NCI-H1930 (cell line): ENCODE measurements at places on chromosomes 4 and X.

GRCh38 chrX:20372533-20372932 is 105.8 kb upstream of the RPS6KA3 start:
- DNase-seq: no peak

DNA sequence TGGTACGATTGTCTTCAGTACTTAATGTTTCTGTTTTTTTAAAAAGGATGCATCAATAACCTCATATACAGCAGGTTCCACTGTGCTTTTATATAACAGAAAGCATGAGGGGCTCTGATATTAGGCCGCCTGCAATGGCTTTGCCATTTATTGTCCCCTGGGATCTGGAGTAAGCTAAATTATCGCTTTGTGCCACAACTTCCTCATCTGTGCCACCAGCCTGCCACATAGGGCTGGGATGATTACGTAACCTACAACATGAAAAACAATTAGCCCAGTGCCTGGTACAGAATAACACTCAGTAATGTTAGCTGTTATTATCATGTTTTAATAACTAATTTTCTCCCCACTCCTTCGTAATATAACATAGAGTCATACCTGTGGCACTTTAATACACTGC is 65.5 kb upstream of the TRIM2 start:
- DNase-seq: no peak

- no peak for DNase-seq
Measured at GRCh38 chrX:154749856-154750255, 1.0 kb downstream of the GAB3 start.

DNA sequence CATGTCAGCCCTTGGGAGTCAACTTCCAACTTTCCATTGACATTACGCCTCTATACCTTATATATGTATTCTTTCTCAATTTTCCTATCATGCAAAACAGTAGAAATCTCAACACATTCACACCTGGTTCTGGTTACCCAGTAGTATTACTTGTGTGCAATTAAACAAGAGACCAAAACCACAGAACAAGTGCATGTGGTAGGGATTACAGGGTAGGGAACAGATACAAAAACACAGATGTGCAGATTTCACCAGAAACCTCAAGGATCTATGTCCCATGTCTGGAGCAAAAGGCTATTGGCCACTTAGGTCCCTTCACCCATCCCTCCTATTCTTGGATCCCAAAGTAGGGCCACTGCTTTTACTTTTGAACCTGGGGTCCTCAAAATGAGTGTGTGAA is 143.6 kb upstream of the ZCCHC13 start:
- DNase-seq: no peak

DNA sequence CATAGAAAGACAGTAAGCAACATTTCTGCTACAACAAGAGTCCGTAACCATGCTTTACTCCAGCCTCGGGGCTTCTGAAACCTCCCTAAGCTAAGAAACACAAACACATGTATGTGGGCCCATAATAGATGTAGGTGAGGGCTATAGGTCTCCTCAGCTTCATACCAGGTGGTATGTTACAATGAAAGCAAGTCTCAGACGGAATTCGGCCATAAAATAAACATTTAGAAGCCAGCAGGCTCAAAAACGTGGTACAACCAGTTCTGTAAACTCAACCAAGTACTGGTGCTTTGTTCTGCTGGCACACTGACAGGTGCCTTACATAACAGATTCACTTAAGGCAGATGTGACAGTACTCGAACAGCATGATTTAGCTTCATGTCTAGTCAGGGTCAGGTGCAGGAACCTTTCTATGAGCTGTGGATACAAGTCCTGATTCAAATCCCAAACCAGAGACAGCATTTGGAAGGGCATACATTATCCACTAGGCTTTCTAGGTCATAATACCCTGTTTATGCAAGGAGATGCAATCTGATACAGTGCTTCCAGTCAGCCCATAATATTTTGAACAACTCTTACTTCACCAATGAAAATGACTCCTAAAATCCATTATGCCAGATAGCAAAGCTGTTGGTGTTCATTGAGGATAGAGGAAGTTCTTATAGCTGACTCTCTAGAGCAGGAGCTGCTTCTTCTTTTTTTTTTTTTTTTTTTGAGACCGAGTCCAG is 113.8 kb upstream of the ENPP6 start:
- DNase-seq: no peak

GRCh38 chr4:10456595-10457254 is 501 bp downstream of the ZNF518B start:
- no peak for DNase-seq

GRCh38 chr4:119632216-119632615 is 3.6 kb upstream of the PDE5A start:
- no peak for DNase-seq

DNA sequence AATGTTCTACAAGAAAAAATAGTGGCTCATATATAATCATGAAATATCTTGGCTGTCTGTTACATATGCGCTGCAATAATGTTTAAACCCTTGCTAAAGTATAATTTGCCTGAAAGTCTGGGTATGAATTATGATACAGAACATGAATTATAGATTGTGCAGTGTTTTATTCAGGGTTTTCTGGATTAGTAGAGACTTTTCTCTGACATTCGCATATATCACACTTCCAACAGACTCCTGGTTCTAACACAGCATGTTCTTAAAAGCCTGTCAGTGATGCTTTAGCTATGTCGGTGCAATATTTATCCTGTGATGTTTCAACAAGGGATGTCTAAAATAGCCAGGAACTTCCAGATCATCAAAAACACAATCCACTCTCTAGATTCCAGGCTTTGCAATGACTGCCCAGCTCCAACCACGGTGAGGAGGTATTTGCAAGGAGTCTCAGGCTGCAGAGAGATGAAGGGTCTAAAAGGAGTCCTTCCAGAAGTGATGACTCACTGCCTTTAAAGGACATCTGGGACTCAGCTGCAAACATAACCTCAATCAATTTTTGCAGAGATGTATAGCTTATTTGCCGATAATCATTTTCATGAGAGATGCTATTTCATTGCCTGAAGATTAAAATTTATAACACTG is 69.4 kb downstream of the RWDD4 start:
- DNase-seq: no peak

DNA sequence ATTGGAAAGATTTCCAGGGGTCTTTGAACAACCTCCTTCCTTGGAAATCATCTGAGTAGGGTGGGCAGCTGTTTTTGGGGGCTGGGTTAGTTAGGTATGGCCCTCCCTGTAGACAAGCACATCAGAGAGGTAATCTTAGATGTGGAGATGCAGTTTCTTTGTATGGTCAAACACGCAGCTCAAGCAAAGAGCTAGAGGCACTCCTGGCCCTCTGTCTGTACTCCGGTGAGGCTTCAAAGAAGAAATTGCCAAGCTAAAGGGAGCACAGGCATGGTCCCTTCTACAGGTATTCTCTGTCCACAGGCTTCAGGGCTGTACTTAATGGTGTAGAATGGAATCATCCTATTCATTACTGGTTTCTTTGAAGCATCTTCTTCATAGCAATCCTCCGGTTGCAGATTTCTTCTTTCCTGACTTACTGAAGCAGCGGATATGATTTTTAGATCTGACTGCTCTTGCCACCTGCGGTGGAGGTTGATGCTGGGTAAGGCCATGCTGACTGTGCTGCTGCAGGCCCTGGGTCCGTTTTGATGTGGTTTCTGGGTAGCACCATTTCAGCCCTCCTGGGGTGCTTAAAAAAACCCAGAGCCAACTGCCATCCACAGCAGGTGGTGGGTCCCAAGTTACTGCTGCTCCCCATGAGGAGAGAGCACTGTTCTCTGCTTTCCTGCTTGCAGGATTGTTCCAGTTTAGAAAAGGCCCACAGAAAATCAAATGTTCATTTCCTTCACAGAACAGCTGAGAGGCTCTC is 318.9 kb upstream of the GATB start:
- DNase-seq: no peak

DNA sequence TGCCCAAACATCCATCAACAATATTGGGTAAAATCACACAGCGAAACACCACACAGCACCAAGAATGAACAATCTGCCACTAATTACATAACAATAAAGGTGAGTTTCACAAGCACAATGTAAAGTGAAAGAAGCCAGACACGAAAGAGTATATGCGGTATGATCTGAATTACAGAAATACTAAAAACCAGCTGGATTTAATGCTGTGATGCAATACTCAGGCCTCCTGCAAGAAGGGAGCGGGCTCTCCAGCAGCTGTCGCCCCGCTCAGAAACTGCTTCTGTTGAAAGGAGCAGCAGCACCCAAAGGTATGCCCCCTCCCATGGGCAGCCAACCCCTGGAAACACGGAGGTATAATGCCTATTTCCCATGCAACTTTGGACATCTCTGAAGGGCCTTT is 77.0 kb downstream of the PAPSS1 start:
- no peak for DNase-seq

DNA sequence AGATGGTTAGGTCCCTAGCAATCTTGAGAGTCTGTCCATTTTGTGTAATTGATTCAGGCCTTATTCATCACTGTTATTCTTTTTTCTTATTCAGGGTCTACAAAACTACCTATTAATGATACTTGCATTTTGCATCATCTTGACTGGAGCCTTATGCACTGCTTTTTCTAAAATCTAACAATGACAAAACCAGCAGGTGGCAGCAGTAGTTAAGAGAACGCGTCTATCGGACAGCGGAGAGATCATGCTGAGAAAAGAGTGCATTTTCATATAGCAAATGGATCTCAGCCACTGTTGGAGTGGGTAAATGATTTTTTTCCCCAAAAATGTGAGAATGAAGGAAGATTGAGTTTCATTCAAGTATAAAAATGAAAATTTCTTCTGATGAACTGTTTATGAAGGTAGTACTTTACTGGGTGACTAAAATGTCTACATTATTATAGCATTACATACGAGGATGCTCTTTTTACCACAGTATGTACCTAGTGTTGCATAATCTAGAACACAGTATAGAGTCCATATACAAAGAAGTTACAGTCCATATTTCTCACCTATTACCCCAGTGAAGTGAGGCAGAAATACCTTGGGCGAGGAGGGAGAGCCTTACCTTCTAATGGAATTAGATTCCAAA is 43.2 kb downstream of the TMEM144 start:
- peak; percentile 51 for DNase-seq

GRCh38 chr4:145944886-145945285 is 6.3 kb upstream of the ZNF827 start:
- DNase-seq: no peak

DNA sequence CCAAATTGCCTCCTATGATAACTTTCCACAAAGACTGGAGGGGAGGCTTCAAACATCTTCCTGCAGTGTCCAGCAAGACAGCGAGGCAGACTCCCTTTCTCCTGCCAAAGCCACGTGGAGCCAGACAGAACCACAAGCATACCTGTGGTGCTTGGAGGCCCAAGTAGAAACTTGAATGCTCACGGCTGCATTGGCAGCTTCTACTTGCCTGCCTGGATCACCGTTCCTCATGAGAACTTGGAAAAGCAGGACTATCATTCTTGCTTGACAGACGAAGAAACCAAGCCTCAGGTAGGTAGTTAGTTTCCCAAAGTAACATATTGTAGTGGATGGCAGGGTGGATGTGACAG is 216.3 kb upstream of the SFRP2 start:
- no peak for DNase-seq

DNA sequence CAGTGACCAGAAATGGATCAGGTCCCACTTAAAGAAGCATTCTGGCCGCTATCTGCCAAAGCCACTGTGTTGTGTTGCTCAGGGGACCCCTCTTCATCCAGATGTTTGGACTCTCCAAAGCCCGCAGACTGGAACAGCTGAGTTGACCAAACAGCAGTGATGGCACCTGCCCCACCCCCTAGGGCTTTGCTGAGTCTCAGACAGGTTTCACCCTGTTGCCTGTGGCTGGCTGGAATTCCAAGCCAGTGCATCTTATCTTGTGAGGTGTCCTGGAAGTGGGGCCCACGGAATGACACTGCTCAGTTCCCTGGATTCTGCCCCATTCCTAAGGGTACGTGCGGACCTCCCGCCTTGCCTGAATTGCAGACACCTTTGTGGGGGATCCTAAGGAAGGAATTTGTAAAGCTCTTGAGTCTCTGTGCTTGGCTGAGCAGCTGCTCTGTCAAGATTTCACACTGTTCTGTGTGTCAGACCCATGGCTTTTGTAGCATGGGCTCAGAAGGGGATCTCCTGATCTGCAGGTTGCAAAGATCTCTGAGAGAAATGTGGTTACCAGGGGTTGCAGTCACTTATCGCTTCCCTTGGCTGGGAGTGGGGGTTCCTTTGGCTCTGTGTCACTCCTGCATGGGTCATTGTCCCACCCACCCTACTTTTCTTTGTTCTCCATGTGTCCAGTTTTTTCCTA is 1707.9 kb upstream of the PCDH10 start:
- DNase-seq: no peak

- DNase-seq: no peak
Measured at GRCh38 chr4:7761720-7762119, 177.9 kb downstream of the AFAP1 start.

DNA sequence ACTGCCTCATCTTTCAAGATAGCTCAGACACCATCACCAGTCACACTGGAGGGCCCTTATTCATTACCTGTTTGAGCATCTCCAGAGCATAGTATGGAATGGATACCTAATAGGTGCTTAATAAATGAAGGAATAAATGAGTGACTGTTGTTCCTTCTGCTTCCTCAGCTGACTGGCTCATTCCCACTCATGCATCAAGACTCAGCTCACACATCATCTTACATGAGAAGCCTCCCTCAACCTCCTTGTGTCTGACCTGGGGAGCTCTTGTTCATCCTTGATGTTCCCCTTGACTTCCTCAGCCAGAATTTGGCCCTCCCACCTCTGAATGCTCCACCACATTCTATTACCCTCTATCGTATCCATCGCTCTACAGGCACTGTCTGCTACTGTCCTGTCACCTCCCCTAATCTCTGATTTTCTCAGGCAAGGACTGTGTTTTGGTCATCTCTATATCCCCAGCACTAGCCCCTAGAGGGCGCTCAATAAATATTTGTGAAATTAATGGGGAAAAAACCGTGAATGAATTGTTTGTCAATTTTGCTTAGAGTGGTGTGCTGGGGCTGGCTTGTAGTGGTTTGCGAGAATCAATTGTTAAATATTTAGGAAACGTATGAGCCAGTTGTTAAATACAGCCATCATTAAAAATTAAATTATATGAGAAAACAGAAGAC is 88.3 kb downstream of the NHSL2 start:
- no peak for DNase-seq

DNA sequence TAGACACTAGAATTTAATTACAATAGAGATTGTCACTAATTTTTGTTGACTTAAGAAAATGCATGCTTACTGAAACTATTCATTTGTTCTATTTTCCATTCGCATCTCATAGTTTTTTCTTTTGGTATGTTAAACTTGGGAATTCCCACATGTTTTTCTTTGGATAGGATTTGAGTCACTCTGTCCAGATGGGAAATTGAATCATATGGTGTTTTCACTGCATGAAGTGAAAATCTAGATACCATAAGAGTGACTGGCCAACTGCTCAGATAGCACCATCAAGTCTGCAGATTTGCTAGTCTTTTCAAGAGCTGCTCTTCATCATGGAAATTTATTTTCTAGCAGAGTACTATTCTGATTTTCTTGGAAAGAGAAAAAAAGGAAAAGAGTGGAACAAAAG is 172.6 kb downstream of the FAM47B start:
- no peak for DNase-seq

DNA sequence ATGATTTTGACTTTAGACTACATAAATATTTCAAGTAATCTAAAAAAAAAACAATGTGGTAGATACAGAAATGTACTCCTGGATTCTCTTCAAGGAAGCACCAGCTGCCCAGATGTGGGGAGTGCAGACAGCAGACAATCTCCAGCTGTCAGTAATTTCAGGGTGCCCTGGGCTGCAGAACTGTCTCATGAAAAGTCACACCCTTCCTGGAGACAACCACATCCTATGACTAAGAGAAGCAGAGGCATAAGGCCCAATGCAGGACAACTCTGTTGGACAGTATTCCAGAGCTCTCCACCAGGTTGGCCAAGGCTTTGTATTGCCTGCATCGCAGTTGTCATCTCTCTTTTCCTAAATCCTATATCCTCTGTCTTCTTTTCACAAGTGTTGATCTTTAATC is 34.4 kb upstream of the BLTP1 start:
- DNase-seq: no peak

- no peak for DNase-seq
Measured at GRCh38 chr4:100075486-100076270, 114.6 kb downstream of the DDIT4L start.
